ENCODE measurements at places on chromosomes 4 and X.

GRCh38 chr4:40940317-40940741 lies 190.6 kb downstream of the NSUN7 start:
- no peak for DNase-seq

DNA sequence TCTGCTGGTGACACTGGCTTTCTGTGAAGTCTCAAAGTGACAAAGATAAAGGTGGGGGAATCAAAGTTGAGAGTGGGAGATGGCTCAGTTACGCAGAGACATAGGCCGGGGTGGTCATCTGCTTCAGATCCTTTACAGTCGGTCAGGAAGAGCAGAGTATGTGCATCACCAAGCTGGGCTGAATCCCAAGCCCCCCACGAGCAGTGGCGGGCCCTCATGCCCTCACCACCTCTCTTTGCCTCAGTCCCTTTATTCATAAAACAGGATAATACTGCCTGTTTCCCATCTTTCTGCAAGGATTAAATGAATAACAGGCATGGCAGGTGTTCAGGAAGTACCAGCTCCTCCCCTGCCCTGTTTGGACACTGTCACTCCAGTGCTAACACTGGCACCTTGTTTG lies 135.6 kb downstream of the EVC2 start:
- DNase-seq: no peak

DNA sequence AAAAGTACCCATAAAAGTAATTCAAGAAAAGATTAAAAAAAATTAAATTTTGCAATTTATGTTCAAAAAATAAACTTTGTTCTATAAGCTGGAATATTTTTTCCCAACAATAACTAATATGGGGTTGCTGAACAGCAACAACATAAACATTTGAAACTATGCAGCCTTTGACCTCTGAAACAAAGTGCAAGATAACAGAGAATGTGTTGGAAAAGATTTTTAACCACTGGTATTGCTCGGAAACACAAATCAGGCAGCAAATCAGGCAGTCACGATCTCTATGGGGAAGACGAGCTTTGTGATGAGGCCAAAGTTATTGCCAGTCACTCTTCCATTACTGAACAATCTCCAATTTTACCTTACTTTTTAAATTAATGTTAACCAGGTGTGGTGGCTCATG lies 332.1 kb downstream of the PABPC4L start:
- DNase-seq: no peak

GRCh38 chrX:96696462-96696861 lies 11.8 kb downstream of the DIAPH2 start:
- DNase-seq: peak; percentile 33

DNA sequence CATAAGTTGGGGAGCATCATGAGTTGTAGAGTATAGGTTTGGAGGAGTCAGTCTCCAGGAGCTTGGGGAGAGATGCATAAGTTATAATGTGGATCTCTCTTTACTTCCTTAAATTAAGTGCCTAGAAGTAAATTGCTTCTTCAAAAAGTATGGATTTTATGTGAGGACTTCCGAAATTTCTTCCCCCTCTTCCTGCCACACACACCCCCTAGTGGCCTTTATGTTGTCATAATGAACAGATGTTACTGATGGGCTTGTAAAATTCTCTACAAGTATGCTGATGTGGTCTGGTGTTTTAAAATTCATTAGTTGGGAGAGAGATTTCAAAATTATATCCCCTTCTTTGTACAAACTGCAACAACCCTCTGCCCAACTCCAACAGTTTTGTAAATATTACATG lies 2.3 kb upstream of the METTL14 start:
- DNase-seq: no peak

DNA sequence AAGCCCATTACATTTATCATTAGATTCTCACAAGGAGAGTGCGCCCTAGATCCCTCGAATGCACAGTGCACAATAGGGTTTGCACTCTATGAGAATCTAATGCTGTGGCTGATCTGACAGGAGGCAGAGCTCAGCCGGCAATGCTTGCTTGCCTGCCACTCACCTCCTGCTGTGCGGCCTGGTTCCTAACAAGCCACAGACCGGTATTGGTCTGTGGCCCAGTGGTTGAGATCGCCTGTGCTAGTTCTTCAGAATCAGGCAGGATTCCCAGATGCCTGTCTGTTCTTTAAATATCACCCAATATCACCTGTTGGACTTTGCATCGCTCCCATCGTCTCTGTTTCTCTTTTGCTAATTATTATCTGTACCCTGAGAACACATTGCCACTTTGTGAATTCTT lies 14.0 kb downstream of the DSPP start:
- DNase-seq: no peak

GRCh38 chr4:129082302-129082701 lies 11.0 kb downstream of the SCLT1 start:
- DNase-seq: no peak

GRCh38 chrX:64198036-64198435 lies 7.5 kb downstream of the AMER1 start:
- DNase-seq: no peak

DNA sequence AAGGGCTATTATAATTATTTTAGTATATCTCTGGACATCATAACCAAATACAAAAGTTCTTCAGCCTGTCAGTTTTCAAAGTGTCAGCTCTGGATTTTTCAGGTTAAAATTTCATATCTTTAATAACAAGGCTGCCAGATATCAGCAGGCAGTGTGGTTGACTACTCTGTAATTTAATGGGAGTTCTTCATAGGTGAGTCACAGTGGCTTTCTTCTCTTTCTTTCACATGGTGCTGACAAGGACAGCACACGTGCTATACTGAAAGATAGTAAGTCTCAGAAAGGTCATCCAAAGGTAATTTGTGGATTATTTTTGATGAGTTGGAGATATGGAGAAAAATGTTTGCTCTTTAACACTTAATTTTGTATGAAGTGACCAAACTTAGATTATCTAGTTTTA lies 43.2 kb downstream of the GALNT7 start:
- DNase-seq: peak; percentile 83

- DNase-seq: no peak
Observed at GRCh38 chr4:171785388-171785787, 27.8 kb upstream of the GALNTL6 start.

DNA sequence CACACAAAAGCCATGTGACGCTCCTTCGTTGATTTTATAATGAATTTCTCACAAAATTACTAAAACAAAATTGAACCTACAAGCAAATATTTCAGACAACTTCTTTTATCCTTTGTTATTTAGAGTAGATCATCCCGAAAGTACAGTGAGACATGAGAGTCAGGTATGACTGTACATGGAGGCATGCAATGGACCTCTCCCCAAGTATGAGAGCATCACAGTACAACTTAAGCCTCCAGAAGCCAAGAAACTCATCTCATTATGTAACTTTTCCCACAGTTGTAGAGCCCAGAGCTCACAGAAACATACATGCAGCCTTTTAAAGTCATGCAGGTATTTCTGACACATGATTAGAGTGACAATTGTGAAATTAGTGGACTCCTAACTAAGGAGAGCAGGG lies 167.7 kb downstream of the PAPSS1 start:
- DNase-seq: no peak

- no peak for DNase-seq
Observed at GRCh38 chrX:75957107-75957610, 172.1 kb upstream of the MAGEE2 start.

DNA sequence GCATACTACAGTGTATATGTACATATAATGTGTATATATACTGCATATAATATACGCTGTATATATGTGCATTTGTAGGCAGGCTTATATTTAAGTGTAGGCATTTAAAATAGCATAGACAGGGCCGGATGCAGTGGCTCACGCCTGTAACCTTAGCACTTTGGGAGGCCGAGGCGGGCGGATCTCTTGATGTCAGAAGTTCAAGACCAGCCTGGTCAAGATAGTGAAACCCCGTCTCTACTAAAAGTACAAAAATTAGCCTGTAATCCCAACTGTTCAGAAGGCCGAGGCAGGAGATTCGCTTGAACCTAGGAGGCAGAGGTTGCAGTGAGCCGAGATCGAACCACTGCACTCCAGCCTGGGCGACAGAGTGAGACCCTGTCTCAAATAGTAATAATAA lies 78.4 kb downstream of the JAKMIP1 start:
- DNase-seq: no peak

DNA sequence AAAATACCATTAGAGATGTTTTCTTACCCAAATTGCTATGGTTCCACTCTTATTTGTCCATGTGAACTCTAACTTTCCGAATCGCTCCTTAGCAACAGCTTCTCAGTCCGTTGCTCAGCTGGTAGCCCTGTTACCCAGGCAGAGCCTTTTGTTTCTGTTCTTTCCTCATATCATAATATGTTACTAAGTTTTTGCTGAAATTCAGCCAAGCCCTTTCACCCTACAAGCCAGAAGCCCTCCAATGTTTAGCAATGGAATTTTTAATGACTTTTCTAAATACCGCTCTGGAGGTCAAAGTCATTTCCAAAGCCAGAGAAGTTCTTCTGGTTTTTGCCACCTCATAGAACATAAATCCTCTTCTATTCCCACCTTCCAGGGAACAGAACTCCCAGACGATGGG lies 1029.5 kb downstream of the C4orf33 start:
- no peak for DNase-seq

- peak; percentile 97 for DNase-seq
Observed at GRCh38 chr4:103099691-103100392, at the start of gene BDH2. TSS of gene BDH2 (minus strand) at chr4:103099834. CDS start at chr4:103096254, 3,580 bp downstream.

GRCh38 chr4:6880691-6881090 lies 28.9 kb upstream of the TBC1D14 start:
- no peak for DNase-seq

GRCh38 chrX:12567857-12568256 lies 223.4 kb upstream of the PRPS2 start:
- DNase-seq: no peak

DNA sequence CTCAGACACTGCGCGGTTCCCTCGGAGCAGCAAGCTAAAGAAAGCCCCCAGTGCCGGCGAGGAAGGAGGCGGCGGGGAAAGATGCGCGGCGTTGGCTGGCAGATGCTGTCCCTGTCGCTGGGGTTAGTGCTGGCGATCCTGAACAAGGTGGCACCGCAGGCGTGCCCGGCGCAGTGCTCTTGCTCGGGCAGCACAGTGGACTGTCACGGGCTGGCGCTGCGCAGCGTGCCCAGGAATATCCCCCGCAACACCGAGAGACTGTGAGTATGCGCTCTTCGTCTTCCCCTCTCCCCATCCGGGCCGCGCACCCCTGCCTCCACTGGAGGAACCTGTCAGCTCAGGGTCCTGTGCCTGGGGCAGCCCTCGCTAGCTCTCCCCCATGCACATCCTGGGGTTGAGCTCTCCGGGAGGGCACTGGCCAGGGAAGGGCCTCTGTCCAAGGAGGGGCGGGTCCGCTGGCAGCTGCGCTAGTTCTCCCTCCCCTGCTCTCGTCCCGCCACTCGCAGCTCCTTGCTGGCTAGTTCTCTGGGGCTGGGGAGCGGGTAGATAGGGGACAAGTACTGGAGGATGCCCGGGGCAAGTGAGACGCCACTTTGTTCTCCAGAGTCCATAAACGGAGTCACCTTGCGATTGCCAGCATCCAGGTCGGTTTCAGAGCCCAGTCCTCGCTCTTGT lies 2.2 kb downstream of the SLIT2 start:
- no peak for DNase-seq

GRCh38 chr4:84634961-84635360 lies 52.0 kb downstream of the CDS1 start:
- DNase-seq: no peak

DNA sequence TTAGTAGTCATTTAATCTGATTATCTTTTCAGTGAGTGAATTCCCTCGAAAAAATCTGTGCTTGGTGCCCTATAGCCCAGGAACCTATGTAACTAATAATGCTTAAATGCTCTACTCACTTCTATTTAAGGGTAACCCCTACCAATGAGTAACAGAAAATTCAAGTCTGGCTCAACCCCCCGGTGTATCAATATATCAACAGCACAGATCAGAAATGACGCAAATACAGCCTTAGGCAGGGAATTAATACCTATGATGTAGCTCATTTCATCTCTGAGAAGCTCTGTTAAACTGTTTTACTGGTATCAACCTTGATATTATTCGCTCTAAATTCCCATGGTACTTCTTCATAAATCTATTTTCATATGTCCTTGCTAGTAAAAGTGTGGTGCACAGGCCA lies 28.6 kb downstream of the PDGFC start:
- DNase-seq: no peak

GRCh38 chrX:44085209-44085608 lies 112.0 kb upstream of the NDP start:
- no peak for DNase-seq

DNA sequence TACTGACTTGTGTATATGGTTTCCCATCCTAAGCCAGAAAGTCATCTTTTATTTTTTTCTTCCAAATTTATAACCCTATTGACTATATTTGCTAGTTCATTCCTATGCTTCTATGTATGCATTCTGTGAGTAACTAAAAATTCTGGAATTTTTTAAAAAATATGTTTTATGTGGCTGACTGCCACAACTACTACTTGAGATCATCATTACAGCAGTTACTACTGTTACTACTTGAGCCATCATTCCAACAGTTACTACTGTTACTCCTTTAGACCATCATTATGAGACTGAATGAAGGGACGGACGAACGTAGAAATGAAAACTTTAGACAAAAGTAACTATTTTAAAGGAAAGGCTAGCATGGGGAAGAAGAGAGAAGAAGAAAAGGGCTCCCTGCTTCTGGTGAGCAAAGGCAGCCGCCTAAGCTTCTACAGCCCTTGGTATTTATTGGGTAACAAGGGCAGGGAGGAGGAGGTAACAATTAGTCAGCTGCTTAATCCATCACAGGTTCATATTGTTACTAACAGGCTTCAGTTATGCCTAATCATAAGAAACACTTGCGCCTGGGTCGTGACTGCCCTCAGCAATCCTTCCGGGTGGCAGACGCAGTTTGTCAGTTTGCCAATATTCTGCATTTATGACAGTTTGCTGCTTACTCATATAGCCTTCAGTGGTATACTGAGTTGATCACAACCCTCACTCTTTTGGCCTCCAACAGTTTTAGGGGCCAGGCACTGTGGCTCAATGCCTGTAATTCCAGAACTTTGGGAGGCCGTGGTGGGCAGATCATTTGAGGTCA lies 80.4 kb downstream of the PDLIM5 start:
- no peak for DNase-seq

- DNase-seq: no peak
Observed at GRCh38 chrX:9383655-9384054, 81.2 kb upstream of the TBL1X start.

DNA sequence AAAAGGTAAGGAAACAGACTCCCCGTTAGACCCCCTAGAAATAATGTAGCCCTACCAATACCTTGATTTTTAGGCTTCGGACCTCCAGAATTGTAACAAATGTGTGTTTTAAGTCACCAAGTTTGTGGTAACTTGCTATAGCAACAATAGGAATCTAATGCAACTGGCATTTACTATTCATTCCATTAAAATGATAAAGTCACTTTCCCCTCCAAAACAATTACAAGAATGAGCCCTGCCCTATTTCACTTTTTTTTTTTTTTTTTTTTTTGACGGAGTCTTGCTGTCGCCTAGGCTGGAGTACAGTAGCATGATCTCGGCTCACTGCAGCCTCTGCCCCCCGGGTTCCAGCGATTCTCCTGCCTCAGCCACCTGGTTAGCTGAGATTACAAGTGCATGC lies 3.5 kb upstream of the DDX60L start:
- DNase-seq: no peak

- no peak for DNase-seq
Observed at GRCh38 chrX:281166-281999, at the start of gene PLCXD1. TSS of gene PLCXD1 (plus strand) at chrX:281381. CDS start at chrX:284188, 2,807 bp downstream.

- peak; percentile 23 for DNase-seq
Observed at GRCh38 chr4:126604268-126604867, 1028.4 kb upstream of the INTU start.

GRCh38 chrX:110338935-110339334 lies 19.7 kb upstream of the RTL9 start:
- DNase-seq: no peak

Measured in kidney glomerular epithelial cell (primary cell).